ENCODE measurements at places on chromosomes 11 and 22.

DNA sequence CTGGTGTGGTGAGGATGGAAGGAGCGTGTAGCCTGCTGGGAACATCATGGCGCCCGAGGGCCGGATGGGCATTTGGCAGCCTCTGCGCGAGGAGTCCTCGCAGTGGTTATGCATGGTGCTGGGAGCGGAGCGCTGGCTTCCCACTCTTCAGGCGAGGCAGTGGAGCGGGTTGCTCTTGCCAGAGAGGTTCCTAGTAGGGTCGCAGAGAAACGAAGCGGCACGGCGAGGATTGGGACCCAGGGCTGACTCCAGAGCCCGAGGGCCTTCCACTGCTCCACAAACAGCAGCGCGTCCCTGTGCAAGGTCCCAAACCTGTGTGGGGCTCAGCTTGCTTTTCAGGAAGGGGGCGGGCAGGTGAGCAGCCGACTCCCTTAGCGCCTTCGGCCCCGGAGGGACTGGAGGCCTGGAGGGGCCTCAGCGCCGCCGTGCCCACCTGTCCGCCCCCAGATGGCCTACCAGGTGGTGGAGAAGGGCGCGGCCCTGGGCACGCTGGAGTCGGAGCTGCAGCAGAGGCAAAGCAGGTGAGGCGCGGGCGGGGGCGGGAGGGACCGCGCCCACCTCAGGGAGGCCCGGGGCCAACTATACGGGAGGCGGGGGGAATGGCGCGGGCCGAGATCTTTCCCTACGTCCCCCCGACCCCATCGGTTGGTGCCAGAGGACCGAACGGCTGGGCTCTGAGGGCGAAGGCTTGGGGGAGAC is 7.2 kb downstream of the ATG16L2 start:
- DNase-seq: no peak

DNA sequence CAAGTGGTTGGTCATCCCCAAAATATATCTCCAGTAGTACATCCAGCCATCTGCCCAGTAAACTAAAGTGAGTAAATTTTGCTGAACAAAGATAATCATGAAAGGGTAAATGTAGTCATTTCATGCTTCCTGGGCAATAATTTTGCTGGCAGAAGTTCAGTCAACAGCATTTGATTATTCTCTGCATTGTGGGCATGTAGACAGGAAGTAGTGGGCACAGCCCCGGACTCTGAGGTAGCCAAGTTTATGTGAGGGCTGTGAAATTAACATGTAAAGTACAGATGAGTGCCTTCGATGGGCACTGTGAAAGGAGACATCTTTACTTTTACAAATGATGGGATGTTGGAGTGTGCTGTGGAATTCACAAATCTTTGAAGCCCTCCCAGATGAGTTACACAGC is 312.2 kb upstream of the MTNR1B start:
- no peak for DNase-seq

DNA sequence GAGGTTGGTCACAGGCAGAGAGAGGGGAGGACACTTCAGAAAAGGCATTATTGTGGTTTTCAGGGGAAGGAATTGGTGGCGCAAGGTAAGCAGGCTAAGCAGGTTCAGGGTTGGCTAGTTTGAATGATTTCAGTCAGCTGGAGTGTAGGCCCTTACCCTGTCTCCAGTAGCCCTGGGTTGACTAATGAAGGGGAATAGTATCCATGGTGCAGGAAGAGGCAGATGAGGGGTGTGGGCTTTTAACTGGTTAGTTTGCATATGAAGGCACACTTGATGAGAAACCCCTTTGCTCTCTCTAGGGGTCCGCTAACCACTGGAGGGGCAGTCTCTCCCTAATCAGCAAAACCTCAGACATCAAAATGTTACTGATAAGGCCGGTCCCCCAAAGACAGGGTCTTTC is 249.7 kb downstream of the AASDHPPT start:
- no peak for DNase-seq

DNA sequence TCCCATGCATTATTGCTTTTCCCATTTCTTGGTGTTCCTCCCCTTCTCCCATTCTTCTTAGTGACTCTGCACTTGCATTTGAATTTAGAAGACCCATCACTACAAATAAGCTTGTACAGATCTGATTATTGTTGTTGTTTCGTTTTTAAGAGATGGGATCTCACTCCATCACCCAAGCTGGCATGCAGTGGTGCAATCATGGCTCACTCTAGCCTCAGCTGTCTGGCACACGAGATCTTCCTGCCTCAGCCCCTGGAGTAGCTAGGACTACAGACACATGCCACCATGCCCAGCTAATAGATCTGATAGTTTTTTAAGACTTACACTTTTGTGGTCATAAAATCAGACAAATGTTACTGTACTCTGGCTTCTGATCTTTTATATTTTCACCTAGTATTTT is 252.1 kb downstream of the DDX10 start:
- DNase-seq: no peak

- no peak for DNase-seq
These were observed 48.5 kb upstream of the PPP2R1B start for GRCh38 chr11:111814557-111815320.

- DNase-seq: no peak
These were observed 86.9 kb downstream of the FAM83F start for GRCh38 chr22:40081662-40082061.

DNA sequence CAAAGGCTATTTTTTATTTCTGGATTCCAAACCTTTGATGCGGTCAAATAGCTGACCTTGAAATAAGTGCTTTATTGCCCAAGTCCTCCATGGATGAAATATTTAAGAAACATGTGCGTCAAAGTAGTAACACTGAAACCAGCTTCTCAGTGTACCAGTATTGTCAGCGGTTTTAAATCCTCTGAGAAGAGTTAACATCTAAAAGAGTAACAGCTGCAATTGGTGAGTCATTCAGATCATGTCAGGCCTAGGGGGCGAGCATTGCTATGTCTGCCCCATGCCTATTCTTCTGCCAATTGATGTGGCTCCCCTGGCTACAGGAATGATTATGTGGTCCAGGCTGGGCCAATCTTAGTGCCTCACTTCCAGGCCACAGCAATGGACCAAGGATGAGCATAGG is 263.3 kb upstream of the SORL1-AS1 start:
- no peak for DNase-seq
